ENCODE measurements at places on chromosomes 7 and 10.

- no peak for DNase-seq
Observed at GRCh38 chr10:80770239-80770638, 232.5 kb downstream of the SH2D4B start.

DNA sequence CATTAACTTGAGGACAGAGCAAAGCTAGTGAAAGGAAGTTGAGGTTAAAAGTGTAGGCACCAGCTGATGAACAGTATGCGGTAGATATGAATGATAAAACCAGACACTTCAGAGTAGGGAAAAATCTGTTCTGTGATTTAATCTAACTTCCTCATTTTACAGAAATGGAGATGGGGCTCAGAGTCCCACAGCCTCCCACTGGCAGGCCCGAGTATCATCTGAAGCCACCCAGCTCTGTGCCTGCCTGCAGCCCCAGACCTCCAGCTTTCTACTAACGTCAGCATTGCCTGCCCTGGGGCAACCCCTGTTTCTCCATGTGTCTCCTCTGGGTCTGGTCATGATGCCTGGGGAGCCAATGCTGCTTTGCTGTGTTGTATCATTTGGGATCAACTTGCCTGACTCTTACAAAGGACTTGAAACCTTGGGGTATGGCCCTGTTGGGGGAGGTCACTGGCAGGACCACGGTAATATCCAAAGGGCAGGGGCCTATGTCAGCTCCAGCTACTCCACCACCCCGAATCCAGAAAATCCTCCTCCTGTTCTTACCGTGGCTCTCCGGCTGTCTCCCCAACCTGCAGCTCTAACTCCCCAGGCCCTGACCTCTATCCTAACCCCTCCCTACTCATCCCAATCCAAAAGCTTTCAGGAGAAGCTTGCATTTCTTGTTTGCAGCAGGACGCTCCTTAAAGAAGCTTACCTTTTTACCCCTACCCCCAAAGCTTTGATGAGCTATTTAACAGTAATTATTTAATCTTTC is 56.2 kb upstream of the NPY start:
- DNase-seq = no peak

DNA sequence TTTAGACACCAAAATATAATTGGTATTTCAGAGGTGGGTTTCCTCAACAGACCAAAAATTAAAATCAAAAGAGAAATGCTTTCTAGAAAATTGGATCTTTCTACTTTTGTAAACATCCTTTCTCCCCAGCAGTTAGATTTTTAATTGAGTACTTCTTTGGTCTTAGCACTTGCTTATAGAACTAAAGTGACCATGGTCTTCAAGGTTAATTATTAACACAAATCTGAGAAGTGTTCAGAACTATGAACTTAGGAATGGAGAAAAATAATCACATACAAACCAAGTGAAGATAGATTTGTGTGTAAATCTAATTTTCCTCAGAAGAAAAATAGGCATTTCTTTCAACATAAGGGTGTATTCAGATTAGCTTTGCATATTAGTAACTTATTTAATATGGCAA is 355.4 kb downstream of the ELMO1 start:
- DNase-seq = no peak

- DNase-seq = no peak
Observed at GRCh38 chr7:127655720-127656119, 3.7 kb downstream of the SND1 start.

GRCh38 chr7:22561895-22562593 is 62.1 kb upstream of the STEAP1B start:
- DNase-seq = no peak

DNA sequence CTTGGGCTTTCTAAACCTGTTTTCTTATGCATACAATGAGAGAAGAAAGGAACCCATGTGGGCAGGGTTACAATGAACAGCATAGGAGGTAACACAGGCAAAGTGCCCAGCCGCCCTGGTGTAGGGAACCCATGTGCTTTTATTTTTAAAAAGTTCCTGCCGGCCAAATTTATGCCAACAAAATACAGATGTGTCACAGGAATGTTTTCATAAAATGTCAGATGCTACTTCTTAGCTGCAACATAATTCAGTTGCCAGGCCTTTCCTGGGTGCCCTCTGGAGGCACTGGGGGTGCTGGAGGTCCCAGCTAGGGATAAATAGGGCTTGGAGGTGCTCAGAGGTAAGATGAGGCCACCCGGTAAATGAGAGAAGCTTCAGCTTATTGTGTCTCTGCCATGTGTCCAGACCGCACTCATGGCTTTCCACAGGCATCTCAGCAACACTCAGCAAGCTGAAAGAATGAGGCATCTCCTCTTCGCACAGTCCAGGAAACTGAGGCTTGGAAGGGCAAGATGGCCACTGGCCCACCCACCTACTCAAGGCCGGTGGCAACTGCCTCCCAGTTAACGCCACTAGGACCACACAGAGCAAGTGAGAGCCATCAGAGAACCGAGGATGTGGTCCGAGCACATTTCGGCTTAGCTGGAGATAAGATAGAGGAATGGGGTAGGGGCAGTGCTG is 58.3 kb downstream of the CPXM2 start:
- no peak for DNase-seq

- no peak for DNase-seq
Observed at GRCh38 chr7:590731-591551, 71.3 kb upstream of the PDGFA start.

- no peak for DNase-seq
Observed at GRCh38 chr7:79352323-79352722, 101.1 kb downstream of the MAGI2 start.

DNA sequence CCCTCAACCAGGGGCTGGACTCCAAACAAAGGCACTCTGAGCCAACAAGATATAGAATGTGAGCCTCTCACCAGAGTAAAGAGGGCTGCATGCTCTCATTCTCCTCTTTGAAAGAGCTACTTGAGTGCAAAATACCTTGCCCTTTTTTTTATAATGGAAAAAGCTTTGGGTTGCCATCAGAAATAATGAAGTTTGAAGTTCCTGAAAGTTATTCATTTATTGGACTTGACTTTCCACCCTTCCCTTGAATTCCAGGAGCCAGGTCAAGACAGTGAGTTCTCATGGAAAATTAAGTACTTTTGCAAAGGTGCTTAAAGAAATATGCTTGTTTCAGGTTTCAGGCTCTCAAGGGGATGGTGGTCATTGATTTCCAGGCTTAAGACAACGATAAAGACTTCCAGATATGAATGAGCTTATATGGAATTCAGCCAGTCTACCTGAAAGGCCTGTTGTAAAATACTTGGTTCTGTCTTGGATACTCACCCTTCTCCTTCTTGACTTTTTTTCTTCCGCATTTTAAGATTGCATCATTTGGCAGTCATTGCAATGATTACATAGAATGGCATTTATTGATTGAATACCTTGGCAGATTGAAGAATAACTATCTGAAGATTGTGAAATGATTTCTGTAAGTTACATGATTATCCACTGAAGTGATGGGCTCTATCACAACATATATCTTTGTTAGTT is 696.4 kb downstream of the INHBA start:
- no peak for DNase-seq

- no peak for DNase-seq
Observed at GRCh38 chr10:120588311-120588710, 131.3 kb downstream of the PLPP4 start.

DNA sequence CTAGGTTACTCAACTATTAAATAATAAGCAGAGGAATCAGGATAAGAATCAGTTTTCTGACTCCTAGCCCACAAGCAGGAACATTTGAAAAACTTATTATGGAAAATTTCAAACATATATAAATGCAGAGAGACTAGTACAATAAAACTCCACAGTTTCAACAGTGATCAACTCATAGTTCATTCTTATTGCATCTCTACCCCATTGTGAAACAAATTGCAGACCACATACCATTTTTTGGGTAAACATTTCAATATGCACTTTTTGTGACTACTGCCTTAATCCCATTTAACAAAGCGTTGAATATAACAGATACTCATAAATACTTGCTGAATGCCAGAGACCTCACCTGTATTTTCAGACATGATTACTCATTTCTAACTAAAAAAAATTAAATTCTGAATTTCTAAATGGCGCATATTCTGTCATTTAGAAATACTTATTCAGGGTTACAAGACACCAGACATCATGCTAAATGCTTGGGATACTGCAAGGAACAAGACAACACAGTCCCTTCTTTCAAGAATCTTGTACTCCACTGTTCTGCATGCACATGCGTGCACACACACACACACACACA is 11.4 kb downstream of the CDK6 start:
- no peak for DNase-seq

- no peak for DNase-seq
Observed at GRCh38 chr10:88754287-88754686, 5.5 kb upstream of the LIPN start.

DNA sequence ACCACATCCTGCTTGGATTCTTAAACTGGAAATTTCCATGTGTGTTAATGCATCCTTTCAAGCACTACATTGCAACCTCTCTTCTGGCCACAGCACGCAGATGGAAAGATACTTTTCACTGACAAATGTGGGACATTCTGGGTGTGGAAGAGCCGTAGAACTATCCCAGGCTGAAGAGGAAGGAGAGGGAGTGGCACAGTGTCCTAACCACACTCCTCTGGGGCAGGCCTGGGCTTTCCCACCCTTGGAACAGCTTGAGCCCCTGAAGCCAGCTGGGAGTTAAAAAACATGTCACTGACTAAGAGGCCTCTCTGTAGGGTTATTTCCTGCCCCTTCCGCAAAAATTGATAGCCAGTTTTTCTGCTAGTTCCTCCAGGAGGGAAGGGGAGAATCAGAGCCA is 34.0 kb upstream of the DNMBP start:
- no peak for DNase-seq

- DNase-seq = no peak
Observed at GRCh38 chr7:102304668-102305067, 18.0 kb downstream of the SH2B2 start.

GRCh38 chr10:132170561-132171361 is 16.0 kb upstream of the DPYSL4 start:
- DNase-seq = no peak

GRCh38 chr10:59499460-59499859 is 137.1 kb upstream of the FAM13C start:
- no peak for DNase-seq

GRCh38 chr10:59266321-59266720 is 89.9 kb downstream of the PHYHIPL start:
- no peak for DNase-seq

- no peak for DNase-seq
Observed at GRCh38 chr10:51758366-51758765, 59.0 kb upstream of the CSTF2T start.

GRCh38 chr7:36283711-36284130 is 105.9 kb upstream of the ANLN start:
- DNase-seq = no peak

DNA sequence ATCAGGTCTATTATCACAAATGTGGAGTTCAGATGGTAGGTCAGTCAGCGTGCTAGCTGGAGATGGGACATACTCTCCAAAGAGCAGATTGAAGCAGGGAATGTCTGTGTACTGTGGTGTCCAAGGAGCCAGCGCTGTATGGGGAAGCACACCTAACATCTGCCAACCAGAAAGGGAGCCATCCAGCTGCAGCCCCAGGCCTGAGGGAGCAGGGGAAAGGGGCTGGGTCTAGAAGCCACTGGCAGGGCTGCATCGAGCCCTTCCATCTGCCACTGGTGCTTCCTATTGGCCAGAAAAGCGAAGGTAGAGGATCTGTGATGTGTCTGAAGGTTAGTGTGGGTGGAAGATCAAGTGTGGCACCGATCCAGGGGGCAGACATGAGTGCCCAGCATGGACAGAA is 8.0 kb upstream of the RAMP3 start:
- DNase-seq = no peak

- no peak for DNase-seq
Observed at GRCh38 chr7:151349507-151349853, 7.9 kb downstream of the NUB1 start.

- DNase-seq = no peak
Observed at GRCh38 chr7:70458745-70459144, 673.2 kb upstream of the GALNT17 start.

Measured in activated naive CD4-positive, alpha-beta T cell (primary cell).